Jurkat, Clone E6-1 (cell line): ENCODE measurements at places on chromosomes 16 and 17.

DNA sequence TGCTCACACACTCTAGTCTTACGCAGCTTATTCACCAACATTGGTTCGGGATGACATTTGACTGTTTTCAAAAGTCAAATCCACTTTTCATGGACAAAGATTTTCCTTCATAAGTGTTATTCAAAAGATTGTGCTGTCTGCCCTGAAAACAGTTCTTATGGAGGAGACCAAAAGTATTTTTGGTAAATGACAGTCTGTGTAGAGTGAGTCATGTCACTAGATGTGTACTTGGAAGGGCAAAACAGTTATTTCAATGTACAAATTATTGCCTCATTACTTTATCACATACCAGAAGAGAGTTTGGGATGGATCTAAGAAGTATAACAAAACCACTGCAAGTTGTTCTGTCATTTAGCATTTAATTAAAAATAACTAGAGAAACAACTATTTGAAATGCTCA lies 265.6 kb downstream of the CDH13 start:
- DNase-seq, result no peak

GRCh38 chr17:9209781-9210370 lies 188.6 kb downstream of the NTN1 start:
- DNase-seq, result no peak

DNA sequence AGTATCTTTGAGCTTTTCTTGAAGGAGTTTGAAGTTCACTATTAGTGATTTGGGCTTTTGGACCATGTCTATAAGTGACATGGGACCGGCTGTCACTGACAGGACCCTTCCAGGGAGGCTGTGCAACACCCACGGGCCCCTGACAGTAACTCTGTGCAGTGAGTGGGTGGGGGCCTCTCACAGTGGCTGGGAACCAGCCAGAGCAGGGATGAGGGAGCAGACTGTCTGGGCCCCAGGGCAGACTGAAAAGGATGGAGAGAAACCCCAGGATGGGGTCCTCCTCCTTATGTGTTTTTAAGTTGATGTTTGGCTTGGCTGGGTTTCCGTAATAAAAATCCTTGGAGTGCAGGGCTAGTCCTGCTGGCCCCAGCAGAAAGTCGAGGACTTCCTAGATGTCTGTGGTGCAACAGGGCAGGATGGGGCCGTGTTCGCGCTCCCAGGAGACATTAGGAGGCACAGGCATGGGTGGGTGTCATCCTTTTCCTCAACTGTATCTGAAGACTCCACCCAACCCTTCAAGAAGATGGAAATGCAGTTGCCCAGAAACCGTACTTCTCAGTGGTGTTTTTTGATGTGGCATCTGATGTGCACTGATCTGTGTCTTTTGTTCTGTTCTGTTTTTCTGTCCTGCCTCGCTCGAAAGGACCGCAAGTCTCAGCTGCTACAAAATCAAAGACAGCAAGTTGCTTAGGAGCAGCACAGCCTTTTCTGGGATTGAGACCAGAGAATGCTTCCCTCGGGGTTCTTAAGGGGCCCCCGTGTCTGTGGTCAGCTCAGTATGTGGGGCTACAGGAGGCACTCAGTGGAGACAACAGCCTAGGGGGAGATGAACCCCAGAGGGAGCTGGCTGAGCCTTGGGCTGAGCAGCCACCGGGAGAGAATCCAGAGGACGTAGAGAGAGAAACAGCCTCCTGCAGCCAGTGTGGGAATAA lies 24.2 kb downstream of the PLD6 start:
- peak; percentile 96 for DNase-seq

DNA sequence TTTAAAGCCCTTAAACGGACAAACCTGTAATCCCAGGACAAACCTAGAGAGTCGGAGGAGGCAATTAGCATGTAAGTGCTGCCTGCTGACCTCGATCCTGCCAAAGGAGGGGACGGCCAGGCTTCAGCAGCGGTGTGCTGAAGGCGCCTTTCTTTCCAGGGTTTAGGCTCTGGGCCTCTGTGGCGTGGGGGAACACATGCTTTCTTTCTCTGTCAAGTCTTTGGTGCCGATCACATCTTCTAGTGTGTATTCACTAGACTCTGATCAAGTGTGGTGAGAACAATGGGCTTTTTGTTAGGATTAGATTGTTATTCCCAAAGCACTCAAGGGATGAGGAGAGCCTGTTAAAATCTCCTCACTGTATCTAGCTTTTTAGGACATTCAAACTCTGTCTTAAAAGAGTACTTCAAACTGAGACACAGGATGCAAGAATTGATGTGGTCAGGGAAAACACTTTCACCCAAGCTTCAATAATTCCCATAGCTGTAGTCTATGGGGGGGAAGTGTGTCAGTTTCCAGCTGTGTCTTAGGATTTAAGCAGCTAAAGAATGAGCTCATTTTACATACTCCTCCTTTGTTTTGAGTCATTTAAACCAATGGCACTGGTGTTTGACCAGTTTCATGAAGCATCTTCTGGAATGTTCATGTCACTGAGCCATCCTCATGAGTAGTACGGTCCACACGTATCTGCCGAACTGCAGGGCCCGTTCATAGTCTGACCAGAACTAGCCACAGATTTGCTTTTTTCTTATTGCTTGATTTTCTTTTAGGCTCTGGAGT lies 51.2 kb downstream of the RPA1 start:
- no peak for DNase-seq

- DNase-seq, result no peak
These were observed 568.8 kb upstream of the ZFHX3 start for GRCh38 chr16:73616770-73617169.

DNA sequence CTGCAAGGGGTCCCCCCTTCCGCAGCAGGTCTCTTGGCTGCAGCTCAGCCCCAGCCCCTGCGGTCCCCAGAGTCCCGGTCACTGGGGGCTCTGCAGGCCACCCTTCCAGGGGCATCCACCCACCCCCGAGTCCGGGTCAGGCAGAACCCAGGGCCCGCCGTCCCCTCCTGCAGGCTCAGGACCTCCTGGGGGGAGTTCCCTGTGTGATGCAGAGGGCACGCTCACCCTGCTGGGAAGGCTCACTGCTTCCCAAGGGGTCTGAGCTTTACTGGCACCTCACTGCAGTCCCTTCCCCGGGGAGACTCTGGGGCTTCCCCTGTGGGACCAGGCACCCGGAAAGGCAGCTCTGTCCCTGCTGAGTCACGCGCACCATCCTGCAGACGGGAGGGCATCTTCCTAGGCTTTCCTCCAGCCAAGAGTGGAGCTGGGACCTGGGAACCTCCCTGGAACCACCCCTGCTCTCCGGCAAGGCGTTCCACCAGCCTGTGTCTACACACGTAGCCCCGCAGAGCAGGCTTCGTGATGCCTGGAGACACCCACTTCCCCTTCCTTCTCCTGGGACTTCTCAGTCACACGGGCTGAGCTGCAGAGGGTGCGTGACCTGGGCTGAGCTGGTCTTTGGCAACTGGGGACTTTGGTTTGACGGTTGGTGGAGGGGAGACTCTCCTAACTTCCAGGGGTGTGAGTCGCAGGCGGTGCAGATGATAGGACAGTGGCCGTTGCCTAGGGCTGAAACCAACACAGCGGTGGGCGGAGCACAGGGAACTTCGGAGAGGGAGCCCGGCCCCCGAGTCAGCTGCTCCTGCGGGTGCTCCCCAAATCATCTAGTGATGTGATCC lies 23.4 kb downstream of the SLC25A10 start:
- DNase-seq, result no peak

GRCh38 chr16:13155780-13156179 lies 254.4 kb downstream of the SHISA9 start:
- no peak for DNase-seq

DNA sequence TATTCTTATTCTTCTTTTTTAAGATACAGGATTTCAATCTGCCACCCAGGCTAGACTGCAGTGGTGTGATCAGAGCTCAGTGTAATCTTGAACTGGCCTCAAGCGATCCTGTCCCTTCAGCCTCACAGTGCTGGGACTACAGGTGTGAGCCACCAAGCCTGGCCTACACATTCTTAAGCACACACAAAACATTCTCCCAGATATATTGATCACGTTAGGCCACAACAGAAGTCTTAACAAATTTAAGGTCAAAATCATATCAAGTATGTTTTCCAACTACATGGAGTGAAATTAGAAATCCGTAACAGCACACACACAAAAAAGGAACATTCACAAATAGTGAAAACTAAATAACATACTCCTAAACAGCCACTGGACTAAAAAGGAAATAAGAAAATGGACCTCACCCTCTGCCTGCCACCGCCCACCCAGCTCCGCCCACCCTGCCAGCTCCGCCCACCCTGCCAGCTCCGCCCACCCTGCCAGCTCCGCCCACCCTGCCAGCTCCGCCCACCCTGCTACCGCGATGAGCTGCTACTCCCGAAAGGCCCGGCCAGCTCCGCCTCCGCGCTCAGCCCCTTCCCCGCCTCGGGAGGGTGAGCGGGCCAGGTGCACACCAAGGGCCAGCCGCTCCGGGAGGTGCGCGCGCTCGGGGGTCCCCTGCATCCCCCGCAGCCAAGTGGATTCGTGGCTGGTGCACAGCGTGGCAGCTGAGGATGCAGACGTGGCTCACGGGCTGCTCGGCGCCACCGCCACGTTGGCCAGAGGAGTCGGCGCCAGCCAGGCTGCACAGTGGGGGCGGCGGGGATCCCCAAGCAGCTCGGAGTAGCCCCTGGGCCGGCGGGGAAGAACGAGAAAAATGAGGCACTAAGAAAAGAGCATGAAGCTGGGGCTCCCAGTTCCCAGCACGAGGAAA lies 41.2 kb downstream of the C16orf87 start:
- no peak for DNase-seq

DNA sequence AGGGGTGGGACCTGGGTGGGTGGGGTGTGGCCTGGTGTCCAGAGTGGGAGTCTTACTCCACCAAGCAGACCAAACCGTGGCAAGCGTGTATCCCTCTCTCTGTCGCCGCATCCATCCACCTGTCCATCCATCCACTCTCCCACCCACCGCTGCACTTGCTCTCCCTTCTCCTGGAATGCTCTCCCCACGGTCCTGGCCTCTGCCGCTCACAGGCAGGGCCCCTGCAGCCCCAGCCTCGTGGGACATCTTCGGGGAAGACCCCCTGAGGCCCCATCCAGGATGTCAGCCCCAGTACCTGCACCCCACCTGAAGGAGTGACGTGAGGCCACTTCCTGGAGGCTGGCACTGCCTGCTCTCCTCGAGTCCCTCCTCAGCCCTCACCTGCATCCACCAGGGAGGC lies 189.5 kb upstream of the GSE1 start:
- DNase-seq, result no peak

DNA sequence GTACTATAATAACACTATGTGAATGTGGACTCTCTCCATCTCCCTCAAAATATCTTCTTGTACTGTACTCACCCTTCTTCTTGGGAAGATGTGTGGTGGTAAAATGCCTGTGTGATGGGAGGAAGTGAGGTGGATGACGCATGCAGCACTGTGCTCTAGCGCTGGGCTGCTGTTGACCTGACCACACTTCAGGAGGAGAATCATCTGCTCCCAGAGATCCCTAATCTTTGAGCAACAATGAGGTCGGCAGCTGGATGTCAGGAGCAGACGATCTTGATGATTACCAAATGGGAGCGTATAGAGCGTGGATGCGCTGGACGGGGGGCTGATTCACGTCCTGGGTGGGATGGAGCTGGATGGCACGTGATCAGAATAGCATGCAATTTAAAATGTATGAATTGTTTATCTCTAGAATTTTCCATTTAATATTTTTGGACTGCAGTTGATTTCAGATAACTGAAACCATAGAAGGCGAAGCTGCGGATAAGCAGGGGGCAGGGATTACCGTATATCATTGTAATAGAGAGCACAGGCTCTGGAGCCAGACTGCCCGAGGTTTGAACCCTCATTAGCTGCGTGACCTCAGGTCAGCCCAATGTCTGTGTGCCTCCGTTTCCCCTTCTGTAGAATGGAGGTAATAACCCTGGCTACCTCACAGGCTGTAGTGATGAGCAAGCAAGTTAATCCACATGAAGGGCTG lies 23.7 kb upstream of the CYLD start:
- DNase-seq, result no peak

- peak; percentile 40 for DNase-seq
These were observed 6.1 kb upstream of the STAC2 start for GRCh38 chr17:39231591-39232551.

GRCh38 chr17:57225127-57225526 lies 31.2 kb upstream of the MSI2 start:
- DNase-seq, result no peak

- no peak for DNase-seq
These were observed 8.3 kb downstream of the GINS2 start for GRCh38 chr16:85680352-85680944.

DNA sequence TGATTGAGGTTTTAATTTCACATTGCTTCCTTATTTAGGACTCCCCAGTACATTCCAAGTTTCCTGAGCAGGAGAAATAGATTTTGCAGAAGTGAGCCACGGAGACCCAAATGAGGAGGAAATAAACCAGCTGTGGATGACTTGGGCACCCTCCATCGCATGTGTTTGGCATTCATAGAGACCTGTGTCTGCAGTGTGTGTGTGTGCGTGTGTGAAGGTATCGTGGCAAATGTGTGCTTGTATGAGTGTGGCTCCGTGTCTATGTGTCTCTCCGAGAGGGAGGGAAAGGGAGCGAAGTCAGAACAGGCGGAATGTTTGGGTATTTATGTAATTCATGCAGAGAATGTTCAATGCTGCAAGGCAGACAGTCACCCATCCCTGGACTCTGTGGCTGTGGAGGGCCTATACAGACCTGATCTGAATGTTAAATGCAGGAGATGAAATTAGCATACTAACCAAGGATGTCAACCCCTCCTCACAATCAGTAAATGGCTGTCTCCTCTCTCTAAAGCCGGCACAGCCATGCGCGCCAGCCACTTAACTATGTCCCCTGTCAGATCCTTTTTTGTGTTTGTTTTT lies 186.0 kb upstream of the ZFHX3 start:
- DNase-seq, result no peak

DNA sequence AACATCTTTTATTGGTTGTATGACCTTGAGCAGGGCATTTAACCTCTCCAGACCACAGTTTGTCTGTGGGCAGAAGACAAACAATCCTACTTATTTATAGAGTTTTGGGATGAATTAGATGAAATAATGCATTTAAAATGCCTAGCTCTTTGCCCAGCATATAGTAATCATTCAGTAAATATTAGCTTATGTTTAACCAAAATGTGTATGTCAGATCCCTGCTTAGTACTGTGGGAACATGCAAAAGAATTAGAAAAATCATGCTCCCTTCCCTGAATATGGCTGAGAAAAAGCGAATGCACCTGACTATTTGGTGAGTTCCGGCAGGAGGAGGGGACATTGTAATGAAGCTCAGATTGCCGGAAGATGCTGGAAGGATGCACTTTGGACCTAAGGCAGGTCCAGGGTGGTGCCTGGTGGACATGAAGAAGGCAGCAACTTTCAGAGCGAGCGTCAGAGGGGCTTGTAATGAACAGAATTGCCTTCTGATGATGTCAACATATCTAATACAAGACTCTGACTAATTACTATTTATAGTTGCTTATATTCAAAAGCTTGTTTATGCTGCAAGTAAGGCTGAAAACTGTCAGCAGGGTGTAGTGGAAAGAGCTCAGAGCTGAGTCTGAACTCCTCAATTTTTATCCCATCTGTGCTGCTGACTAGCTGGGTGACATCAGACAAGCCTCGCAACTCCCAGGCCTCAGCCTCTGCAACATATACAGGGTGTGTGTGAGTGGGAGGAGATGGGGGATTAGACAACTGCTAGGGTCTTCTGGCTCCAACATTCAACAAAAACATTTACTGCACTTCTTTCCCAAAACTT lies 221.2 kb downstream of the PRKCA start:
- no peak for DNase-seq

GRCh38 chr16:65285128-65286048 lies 163.5 kb upstream of the CDH11 start:
- DNase-seq, result no peak

GRCh38 chr16:1044460-1045309 lies 27.9 kb upstream of the SSTR5 start:
- DNase-seq, result no peak

GRCh38 chr17:35804658-35805192 lies 4.6 kb upstream of the TAF15 start:
- peak; percentile 89 for DNase-seq

GRCh38 chr16:18852647-18853046 lies 51.3 kb upstream of the ARL6IP1 start:
- no peak for DNase-seq
